ENCODE measurements at places on chromosomes 4 and X.

- DNase-seq = no peak
These were observed 25.7 kb upstream of the HS6ST2 start for GRCh38 chrX:132984058-132984650.

- DNase-seq = no peak
These were observed 3.4 kb downstream of the GLUD2 start for GRCh38 chrX:121050781-121051180.

GRCh38 chr4:167966143-167966542 is 126.2 kb upstream of the ANXA10 start:
- DNase-seq = no peak

DNA sequence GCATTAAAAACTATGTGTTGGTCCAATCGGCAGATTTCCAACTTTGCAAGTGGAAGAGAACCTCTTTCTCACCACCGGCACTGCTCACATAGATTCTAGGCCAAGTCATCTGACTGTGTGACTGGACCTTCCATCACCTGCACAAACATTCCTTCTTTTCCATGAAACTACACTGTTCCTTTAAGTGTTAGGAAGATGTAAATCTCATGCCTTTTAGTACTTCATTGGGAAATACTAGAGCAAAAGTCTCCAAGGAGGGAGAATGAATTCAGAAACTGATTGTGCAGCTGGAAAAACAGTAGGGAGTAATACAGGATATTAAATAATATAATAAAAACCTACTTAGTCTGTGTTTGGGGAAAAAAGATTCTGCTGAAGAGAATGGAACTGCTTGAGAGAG is 238.2 kb downstream of the GPC3 start:
- no peak for DNase-seq

GRCh38 chr4:163166041-163166579 is 580 bp downstream of the NAF1 start:
- no peak for DNase-seq

- DNase-seq = no peak
These were observed 36.4 kb upstream of the RBM41 start for GRCh38 chrX:107154787-107155620.

DNA sequence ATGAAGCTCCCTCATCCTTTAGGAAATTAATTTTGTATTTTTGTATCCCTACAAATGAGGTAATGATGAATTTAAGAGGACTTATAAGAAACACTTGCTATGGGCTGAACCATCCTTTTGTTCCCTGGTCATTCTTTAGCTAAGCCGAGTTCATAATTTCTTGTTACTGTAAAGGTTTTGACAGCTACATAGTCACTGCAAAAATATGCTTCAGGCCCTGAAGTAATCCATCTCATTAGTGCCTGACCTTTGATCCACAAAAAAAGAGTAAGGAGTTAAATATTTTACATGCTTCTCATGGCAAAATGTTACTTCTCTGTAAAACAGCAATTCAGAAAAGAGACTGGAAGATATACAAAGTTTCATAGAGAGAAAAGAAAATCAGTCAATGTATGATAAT is 290.6 kb upstream of the SLIT2 start:
- no peak for DNase-seq

GRCh38 chrX:101682723-101683122 is 23.1 kb upstream of the ARMCX2 start:
- DNase-seq = no peak

GRCh38 chrX:70973221-70973620 is 42.3 kb upstream of the SLC7A3 start:
- no peak for DNase-seq

- DNase-seq = no peak
These were observed 66.7 kb downstream of the DHX15 start for GRCh38 chr4:24517676-24518075.

DNA sequence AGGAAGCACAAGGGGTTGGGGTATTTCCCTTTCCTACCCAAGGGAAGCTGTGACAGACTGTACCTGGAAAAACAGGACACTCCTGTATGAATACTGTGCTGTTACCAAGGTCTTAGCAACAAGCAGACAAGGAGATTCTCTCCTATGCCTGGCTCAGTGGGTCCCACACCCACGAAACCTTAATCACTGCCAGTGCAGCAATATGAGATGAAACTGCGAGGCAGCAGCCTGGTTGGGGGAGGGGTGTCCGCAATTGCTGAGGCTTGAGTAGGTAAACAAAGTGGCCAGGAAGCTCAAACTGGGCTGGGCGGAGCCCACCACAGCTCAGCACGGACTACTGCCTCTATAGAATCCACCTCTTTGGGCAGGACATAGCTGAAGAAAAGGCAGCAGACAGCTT is 197.7 kb downstream of the INPP4B start:
- DNase-seq = no peak

DNA sequence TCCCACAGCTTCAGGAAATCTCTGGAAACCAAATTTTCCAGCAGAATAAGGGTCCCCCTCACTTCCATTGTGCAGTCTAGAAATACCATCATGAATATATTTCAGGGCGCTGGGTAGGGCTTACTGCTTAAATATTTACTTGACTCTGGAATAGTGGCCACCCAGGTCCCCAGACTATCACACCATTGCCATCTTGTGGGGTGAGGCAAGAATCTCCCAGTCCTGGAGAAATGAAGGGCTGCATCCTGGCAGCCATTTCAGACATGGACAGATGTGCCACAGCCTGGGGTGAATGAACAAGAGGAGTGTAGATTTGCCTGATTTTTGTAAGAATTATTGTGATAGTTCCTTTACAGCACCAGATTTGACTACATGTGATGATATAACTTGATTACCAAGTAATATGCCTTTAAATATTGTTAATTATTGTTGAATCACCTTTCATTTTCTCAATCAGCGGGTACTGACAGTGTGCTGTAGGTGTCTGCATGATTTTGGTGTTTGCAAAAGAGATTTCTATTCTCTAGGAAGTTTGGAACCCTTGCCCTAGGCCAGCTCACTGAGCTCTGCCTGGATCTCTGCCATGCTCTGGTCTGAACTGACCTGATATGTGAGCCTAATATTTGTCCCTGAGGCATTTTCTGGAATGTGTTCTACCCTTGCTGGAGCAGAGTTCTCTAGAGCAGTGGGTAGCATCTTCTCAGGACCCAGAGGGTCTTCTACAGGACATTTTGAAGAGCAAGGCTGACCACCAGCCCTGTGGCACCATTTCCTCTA is 183.4 kb downstream of the KIT start:
- DNase-seq = no peak

DNA sequence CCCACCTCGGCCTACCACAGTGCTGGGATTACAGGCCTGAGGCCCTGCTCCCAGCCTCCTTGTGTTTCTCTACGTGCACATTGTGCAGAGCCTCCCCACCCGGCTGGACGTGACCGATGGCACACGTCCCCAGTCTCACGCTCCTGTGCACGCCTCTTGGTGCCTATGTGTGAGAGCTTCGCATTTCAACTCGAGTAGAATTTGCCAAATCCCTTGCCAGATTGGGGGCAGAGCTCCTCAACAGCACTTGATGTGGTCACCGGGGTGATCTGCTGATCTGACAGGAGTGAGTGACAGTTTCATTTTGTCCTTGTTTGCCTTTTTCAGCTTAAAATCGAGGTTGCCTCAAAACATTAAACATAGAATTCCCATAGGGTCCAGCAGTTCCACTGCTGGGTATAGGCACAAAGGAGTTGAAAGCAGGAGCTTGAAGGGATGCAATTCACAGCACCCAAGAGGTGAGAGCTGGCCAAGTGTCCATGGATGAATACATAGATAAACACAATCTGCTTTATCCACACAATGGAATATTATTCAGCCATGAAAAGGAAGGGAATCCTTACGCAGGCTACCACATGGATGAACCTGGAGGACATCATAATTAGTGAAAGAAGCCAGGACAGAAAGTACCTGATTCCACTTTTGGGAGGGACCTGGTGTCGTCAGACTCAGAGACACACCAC is 17.6 kb downstream of the TMEM187 start:
- DNase-seq = no peak

- DNase-seq = peak; percentile 47
These were observed 593 bp downstream of the NPY1R start for GRCh38 chr4:163331629-163332376.

- DNase-seq = no peak
These were observed 19.6 kb upstream of the NKRF start for GRCh38 chrX:119625843-119626242.

GRCh38 chr4:33086331-33086925 is 2366.3 kb downstream of the PCDH7 start:
- DNase-seq = no peak

- no peak for DNase-seq
These were observed 377.7 kb downstream of the PRDM5 start for GRCh38 chr4:120544838-120545237.

DNA sequence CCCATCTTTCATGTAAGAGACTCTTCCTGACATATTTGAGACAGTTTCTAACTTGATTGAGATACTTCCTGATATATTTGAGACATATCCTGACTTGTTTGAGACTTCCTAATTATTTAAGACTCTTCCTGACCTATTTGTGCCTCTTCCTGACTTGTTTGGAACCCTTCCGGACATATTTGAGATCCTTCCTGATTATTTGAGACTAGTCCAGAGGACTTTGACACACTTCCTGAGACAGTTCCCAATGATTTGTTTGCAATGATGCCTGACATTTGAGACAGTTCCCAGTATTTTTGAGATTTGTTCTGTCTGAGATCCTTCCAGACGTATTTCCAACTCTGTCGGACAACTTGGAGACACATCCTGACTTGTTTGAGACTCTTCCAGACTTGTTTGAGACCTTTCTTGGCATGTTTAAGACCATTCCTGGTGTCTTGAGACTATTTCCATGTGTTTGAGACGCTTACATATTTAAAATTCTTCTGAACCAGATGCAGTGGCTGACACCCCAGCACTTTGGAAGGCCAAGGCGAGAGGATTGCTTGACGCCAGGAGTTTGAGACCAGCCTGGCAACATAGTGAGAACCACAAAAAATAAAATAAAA is 118.9 kb upstream of the USP9X start:
- DNase-seq = peak; percentile 71

- DNase-seq = no peak
These were observed 718.5 kb downstream of the SMARCA1 start for GRCh38 chrX:128804828-128805227.

- no peak for DNase-seq
These were observed 170.6 kb upstream of the SCML1 start for GRCh38 chrX:17566740-17567139.
